ENCODE measurements at places on chromosomes 1 and 21.
A peak's percentile ranks its signal among the peaks of the same experiment; 100 is the strongest.

GRCh38 chr1:192907545-192908243 lies 98.9 kb downstream of the RGS2 start:
- no peak overlapping the region for H3K4me3 ChIP-seq
- DNase-seq, result no peak
- no peak overlapping the region for H3K27ac ChIP-seq

DNA sequence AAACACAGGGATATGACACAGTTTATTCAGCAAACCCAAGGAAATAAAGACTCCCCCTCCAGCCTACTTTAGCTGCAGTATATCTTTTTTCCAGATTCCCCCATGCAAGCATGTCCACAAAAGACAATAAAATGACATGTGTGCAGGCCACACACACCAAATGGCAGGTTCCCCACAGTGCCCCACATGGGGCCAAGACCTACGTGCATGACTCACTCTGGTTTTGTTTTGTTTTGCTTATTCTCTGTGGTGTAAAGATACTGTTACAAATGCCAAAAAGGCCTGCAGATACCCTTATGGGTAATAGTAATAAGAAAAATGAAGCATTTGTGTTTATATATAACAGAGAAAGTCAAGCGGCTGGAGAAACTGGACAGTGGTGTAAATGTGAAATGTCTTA lies 71.6 kb downstream of the RD3 start:
- peaks cover 2% of the 10 kb centered on the region for H3K27me3 ChIP-seq
- peaks cover 3% of the 10 kb centered on the region for H3K36me3 ChIP-seq
- peak; percentile 21 for DNase-seq

DNA sequence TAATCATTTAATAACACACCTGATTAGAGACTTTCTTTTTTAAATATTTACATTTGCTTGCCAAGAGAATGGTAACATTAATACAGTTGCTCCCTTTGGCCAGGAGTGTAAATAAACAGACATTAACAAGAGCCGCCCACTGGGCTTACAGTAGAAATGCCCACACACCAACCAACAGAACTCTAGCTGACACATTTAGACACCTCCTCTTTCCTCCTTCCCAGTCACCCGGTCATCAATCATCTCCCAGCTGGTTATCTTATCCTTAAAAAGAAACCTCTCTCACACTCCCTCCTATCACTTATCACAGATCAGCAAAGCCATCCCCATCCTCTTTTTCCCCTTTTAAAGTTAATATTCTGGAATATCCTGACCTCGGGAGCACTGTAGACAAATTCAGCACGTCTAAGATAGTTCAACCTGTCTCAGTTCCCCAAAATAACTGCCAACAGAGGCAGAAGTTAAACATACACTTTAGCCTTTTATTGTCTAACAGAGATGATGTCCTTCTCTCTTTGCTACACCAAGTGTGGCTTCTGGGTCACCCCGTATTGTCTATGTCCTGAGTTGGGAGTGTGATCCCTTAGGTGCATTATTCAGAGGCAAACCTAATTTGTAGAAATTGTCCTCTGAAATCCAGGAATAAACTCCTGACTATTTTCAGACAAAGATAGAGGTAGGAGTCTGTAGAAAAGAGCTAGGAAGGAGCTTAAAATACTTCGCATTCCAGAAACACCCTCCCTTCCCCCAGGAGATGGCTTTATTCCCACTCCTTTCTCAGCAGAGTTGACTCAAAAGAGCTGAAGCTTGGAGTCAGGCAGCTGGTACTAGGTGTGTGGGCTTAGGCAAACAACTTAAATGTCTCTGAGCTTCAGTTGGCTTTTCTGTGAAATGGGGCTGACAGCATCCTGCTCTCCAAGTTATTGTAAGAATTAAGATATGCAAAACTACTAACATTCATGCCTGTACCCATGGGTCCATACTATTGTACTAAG lies 8.8 kb downstream of the MYCL start:
- H3K27me3 ChIP-seq, result peaks cover 38% of the 10 kb centered on the region
- no peak overlapping the region for H3K27ac ChIP-seq
- H3K4me1 ChIP-seq, result no peaks in the 10 kb centered on the region
- DNase-seq, result no peak
- no peak overlapping the region for H3K4me3 ChIP-seq
- H3K36me3 ChIP-seq, result no peaks in the 10 kb centered on the region

DNA sequence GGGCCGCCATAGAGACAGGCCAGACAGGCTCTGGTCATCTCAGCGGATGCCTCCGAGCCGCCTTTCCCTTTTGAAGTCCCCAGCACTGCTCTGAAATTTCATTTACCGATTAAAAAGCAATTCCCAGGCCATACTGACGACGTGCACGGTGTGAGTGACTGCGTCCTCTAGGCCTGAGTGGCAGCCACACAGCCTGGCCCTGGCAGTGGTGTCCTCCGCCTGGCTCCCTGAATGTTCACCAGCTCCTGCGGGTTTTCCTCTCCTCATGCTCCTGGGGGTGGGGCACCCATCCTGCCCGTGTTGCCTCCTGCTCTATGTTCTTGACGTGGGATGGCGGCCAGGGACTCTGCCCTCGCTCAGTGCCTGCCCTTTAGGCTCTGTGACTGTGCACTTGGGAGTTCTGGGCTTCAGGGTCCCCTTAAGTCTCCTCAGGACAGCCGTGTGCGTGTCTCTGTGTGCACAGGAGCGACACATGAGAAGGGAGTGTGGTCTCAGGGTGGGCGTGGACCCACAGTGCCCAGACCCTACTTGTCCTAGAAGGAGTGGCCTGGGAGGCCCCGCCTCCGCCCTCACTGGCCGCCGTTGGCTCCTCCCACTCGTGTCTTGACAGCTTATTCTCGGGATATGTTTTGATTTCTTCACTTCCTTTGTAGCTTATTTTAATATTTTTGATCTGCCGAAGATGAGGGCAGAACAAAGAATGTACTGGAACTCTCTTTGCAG lies 3.6 kb downstream of the SKI start:
- H3K27ac ChIP-seq, result peak overlapping the region; percentile 92
- peaks cover 62% of the 10 kb centered on the region for H3K4me1 ChIP-seq
- DNase-seq, result peak; percentile 75
- H3K4me3 ChIP-seq, result peak overlapping the region; percentile 92

DNA sequence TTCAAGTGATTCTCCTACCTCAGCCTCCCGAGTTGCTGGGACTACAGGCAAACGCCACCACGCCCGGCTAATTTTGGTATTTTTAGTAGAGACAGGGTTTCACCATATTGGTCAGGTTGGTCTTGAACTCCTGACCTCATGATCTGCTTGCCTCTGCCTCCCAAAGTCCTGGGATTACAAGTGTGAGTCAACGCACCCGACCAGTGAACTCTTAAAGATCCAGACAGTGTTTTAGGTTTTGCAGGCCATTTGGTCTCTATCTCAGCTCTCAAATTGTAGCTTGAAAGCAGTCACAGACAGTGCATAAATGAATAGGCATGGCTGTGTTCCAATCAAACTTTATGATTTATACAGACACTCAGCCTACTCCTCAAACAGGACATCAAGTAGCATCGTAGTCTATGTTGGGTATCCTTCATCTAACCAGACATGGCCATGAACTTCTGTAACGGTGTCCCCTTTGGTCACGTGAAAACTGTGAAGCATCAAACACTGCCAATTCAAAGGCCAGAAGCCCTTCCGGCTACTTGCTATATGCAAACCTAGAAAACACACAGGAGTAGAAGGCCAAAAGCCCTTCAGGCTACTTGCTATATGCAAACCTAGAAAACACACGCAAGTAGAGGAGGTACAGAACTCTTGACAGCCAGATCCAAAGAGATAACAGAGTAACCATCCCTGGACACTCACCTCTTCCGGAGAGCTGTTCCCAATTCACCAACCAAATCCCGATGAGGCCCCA lies 3.1 kb downstream of the FUCA1 start:
- DNase-seq, result no peak
- no peak overlapping the region for H3K27ac ChIP-seq
- H3K36me3 ChIP-seq, result peaks cover 12% of the 10 kb centered on the region
- H3K4me1 ChIP-seq, result peaks cover 20% of the 10 kb centered on the region
- peaks cover 3% of the 10 kb centered on the region for H3K27me3 ChIP-seq

DNA sequence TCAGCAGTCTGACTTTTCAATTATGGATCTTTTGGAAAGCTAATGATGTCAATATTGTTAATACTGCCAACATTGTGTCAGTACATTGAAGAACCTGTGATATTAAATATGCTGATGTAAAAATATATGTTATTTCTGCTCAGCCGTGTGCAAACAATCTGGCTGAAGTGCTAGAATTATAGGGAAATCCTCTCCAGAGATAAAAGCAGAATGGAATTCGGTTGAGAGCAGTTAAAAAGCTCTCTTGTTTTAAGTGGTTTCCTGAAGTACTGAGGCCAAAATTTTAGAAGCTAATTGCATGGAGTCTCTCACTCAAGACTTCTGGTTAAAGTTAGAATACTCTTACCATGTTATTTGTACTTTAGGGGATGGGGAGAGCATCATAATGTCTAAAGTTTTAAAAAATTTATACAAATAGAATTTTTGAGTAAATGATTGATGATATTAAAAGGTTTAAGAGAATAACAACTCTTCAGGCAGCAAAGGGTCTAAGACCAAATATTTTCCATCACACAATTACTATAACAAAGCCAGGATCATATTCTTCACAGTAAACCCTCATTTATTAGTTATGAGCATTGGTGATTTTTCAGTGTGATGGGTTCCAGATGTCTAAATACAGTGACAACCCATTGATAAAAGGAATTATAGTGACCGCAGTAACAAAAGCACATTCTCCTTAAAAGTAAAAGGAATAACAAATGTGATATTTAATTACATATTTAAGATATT lies 834.2 kb upstream of the CXADR start:
- no peak for DNase-seq
- no peak overlapping the region for H3K27ac ChIP-seq
- H3K36me3 ChIP-seq, result no peaks in the 10 kb centered on the region
- H3K4me1 ChIP-seq, result no peaks in the 10 kb centered on the region
- no peaks in the 10 kb centered on the region for H3K27me3 ChIP-seq

GRCh38 chr1:198977909-198978308 lies 339.1 kb downstream of the PTPRC start:
- H3K27me3 ChIP-seq, result no peaks in the 10 kb centered on the region
- no peak overlapping the region for H3K27ac ChIP-seq
- no peak for DNase-seq
- H3K36me3 ChIP-seq, result no peaks in the 10 kb centered on the region

GRCh38 chr1:155245163-155245524 lies 10.1 kb downstream of the ENTREP3 start:
- H3K4me1 ChIP-seq, result peaks cover 51% of the 10 kb centered on the region
- H3K36me3 ChIP-seq, result peaks cover 7% of the 10 kb centered on the region
- H3K27me3 ChIP-seq, result peaks cover 3% of the 10 kb centered on the region
- H3K27ac ChIP-seq, result peak overlapping the region; percentile 98

DNA sequence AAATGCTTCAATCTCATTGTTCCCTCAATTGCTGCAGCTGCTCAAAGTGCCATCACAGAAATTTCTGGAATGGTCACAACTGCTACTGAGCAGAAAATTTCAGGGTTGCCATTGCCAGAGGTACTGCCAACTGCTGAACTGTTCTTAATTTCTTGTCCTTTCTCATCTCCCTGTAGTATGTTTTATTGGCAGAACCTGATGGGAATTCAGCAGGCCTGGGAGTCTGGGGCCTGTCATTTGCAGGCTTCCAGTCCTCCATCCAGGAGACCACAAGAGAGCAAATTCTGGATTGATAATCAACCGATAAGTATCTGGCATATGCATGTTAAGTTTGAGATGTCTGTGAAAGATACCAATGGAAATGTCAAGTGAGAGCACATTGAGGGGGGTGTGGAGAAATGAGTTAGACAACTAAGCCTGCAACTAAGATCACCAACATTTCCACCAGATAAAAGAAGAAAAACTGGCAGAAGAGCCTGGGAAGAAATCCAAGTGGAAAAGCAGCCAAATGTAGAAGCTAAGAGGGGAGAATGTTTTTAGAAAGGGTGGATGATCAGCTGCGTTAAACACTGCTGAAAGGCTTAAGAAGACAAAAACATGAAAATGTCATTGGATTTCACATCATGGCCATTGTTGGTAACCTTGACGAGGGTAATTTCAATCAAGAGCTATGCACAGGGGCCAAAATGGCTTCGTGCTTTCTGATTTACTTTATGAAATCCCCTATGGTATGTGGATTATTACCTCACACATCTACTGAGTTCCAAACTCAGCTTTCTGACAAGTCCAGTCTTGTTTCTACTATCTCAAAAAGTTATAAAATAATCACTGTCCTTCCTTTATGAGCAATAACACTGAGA lies 648.1 kb downstream of the PLPP3 start:
- H3K27me3 ChIP-seq, result no peaks in the 10 kb centered on the region
- H3K4me1 ChIP-seq, result no peaks in the 10 kb centered on the region
- H3K36me3 ChIP-seq, result no peaks in the 10 kb centered on the region
- no peak overlapping the region for H3K27ac ChIP-seq
- no peak overlapping the region for H3K4me3 ChIP-seq

GRCh38 chr1:109198745-109199144 lies 15.0 kb upstream of the SARS1 start:
- H3K4me1 ChIP-seq, result peaks cover 22% of the 10 kb centered on the region
- H3K27me3 ChIP-seq, result no peaks in the 10 kb centered on the region
- H3K36me3 ChIP-seq, result no peaks in the 10 kb centered on the region
- no peak overlapping the region for H3K4me3 ChIP-seq
- H3K27ac ChIP-seq, result no peak overlapping the region

GRCh38 chr1:3326516-3327388 lies 127.7 kb upstream of the ARHGEF16 start:
- no peak overlapping the region for H3K4me3 ChIP-seq
- H3K27ac ChIP-seq, result no peak overlapping the region
- H3K36me3 ChIP-seq, result no peaks in the 10 kb centered on the region

DNA sequence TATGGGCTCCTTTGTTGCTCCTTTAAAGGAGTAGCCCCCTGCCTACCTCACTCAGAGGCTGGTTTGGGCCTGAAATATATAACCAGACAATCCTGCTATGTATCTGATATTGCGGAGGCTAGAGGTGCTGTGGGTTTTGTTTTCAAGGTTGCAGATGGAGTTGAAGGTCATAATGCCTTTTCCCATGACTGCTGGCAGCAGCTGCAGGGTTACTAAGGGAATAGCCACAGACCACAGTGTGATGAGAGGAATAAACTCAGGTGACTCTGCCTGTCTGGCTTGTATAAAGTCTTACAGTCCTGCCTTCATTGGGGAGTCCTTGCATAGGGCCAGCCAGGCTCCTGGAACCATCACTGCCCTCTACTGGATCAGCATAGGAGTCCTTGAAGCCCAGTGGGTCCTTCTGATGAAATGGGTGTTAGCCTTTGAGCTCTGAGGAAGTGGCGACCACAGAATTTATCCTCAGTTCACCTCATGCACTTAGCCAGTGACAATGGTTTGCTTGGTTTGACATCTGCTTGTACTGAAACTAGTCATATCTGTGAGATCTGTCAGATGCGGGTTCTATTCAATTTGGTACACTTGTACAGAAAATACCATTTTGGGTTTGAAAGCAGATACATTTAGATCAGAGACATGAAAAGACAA lies 174.4 kb upstream of the HMCN1 start:
- H3K27ac ChIP-seq, result peak overlapping the region; percentile 47
- H3K4me1 ChIP-seq, result peaks cover 41% of the 10 kb centered on the region
- DNase-seq, result peak; percentile 47
- H3K27me3 ChIP-seq, result no peaks in the 10 kb centered on the region

- H3K36me3 ChIP-seq, result peaks cover 3% of the 10 kb centered on the region
- peak overlapping the region; percentile 51 for H3K4me3 ChIP-seq
- DNase-seq, result peak; percentile 18
Measured at GRCh38 chr1:47230692-47231300, 1.2 kb downstream of the TAL1 start.

- no peaks in the 10 kb centered on the region for H3K36me3 ChIP-seq
- H3K4me1 ChIP-seq, result peaks cover 11% of the 10 kb centered on the region
- DNase-seq, result no peak
- H3K4me3 ChIP-seq, result no peak overlapping the region
- peak overlapping the region; percentile 11 for H3K27ac ChIP-seq
Measured at GRCh38 chr1:59132295-59132694, 164.6 kb upstream of the FGGY start.

GRCh38 chr1:63789856-63790605 lies 16.2 kb downstream of the ROR1 start:
- no peaks in the 10 kb centered on the region for H3K36me3 ChIP-seq
- H3K4me3 ChIP-seq, result no peak overlapping the region
- no peak overlapping the region for H3K27ac ChIP-seq
- H3K4me1 ChIP-seq, result no peaks in the 10 kb centered on the region
